ENCODE measurements at places on chromosomes 11 and 22.

DNA sequence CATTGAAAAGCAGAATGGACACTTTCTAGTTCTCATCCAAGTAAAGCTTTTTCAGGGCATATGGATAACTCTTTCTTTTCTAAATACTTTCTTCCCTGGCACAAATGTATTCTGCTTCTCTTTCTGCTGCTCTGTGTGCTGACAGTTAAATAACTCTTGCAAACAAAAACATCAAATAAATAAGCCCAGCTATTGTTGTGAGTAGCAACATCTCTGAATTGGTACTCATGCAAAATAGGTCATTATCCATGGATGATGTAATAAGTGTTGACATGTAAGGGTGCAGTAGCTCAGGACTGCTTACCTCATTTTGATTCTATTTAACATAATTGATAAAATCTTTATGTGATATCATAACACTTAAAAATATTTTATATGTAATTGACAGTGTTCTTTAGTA is 164.3 kb downstream of the MSANTD4 start:
- no peak for ATAC-seq

DNA sequence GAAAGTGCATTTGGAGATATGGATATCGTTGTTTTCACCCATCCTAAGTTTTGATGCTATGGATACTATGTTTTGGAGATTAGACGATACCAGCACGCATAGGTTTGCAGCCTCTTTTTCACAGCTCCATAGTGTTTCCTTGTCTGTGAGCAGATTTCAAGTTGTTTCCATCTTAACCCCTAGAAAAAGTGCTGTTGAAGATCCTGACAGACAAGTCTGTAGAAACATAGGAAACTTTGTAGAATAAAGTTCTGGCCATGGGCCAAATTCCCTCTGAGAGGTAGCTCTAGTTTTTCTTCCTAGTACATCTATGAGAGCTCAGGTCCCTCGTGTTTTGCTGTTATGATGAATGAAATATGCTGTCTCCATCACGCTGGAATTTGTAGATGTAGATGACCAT is 32.4 kb downstream of the ST3GAL4 start:
- no peak for ATAC-seq

DNA sequence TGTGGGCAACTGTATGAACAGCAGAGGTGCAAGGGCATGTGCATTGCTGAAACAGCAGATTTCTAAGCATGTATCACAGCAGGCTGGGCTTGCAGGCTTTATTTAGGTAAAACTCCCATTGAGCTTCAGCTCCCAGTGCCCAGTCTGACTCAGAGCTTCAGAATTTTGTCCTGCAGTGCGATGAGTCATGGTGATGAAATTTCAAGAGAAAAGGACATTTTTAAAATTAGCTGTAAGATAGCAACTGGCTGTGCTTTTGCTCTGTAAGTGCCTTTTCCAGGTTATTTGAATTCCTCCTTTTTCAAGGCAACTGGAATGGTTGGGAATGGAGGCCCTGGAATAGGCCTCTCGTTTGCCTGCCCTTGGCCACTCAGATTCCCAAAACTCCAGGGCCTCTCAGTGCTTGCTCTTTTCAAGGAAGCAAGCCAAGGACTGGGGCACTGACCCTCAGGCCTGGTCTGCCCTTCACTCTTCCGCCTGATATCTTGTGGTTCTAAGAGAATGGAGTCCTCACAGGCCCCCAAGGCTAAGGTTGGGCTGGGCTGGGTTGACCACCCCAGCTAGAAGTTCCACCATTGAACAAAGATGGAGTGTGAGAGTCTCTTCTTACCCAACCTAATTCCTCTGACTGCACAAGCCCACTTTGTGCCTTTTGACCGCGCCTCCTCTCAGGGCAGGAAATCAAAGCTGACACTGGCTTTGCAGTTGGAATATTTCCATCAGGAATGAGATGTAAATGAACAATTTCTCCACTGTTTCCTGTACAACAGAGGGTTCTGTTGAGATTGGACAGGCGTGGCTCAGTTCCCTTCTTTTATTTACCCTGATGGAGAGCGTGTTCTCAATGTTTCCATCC is 59.5 kb upstream of the PRSS23 start:
- peak; percentile 60 for ATAC-seq

DNA sequence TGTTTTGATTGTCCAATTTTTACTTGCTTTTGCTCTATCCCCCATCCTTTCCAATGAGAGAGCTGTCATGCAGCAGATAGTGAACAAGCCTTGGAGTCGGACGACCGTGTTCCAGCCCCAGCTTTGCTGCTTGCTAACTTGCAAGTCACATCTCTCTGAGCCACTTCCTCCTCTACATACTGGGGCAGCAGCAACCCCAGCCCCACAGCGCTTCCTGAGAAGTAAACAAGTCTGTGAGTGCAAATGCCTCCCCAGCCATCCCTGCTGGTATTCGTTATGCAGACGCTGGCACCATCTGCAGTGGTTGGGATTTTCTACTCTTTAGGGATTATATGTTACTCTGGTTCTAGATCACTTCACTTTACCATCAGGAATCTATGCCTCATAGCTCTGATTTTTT is 35.0 kb downstream of the TPBGL start:
- ATAC-seq: no peak

- ATAC-seq: no peak
Measured at GRCh38 chr22:37056246-37056645, 4.7 kb downstream of the KCTD17 start.

DNA sequence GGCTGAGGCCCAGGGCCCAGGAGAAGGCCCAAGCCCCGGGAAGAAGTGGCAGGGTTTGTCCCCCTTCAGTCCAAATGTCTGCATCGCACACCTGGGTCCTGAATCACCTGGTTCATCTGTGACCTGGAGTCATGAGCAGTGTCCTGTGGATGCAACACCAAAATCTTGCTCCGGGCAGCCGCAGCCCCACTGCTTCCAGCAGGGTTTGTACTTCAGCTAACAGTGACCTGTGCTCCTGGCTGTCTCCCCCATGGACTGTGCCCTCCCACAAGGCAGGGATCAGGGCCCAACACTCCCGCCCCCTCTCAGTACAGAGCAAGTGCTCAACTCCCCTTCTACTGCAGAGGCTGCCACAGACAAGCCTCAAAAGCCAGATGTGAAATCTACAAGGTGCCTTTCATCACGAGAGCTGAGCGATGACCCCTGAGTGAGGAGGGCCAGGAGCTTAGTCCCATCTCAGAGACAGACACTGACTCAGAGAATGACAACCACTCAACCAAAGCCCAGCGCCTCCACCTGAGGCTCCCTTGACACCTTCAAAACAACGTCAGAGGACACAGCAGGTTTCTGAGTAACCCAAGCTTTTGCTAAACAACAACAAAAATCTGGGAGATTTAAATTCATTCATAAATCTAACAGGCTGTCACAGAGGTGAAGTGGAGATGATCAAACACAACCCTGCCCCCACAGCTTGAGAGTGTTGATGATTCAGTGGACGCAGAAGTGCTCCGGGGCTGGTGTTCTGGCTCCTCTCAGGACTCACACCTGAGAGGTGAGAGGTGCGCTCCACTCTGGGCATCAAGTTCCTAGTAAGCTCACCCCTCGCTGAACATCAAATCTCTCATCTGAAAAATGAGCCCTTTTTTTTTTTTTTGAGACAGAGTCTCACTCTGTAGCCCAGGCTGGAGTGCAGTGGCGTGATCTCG is 3.4 kb downstream of the KIAA0930 start:
- no peak for ATAC-seq

GRCh38 chr22:28906312-28906711 is 22.9 kb downstream of the ZNRF3 start:
- no peak for ATAC-seq

GRCh38 chr11:114886644-114887265 is 208.4 kb downstream of the NXPE2 start:
- ATAC-seq: no peak

DNA sequence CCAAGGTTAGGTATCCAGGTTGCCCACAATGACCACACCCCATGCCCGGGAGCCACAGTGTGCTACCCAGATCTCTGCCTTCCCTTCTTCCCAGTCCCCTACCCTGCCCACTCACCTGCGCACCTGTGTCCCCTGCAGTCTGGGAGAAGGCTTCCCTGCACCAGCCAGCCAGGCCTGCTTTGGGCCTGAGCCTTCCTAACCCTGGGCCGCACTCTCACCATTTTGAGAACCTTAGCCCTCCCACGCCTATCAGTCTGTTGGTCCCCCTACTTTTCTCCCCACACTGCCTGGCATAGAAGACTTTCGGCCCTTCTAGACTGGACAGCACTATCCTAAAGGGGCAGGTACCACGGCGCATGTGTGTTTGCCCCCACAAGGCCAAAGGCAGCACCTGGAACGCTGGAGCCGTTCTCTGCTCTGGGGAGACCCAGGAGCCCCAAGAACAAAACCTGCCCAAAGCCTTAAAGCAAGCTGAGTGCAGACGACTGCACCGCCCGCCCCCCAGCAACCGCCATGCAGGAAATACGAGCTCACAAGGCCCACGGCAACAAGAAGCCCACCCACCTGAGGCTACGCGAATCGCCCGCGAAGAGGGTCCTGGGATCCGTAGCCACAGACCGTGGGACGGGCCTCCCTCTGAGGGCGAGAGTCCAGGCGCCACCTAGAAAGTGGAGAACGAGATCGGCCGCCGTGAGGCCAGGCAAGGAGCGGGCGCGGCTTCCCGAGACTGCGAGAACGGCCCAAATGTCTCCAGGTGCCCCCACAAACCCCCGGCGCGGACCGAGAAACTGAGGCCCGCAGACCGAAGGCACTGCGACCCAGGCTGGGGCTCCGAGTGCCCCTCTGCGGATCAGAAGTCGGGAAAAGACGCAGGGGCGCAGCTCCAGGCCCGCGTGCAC is 546 bp downstream of the GNB1L start:
- peak; percentile 32 for ATAC-seq

GRCh38 chr22:39707816-39708215 is 137.3 kb downstream of the CACNA1I start:
- no peak for ATAC-seq

- no peak for ATAC-seq
Measured at GRCh38 chr11:71334191-71334590, 81.8 kb upstream of the SHANK2 start.

GRCh38 chr11:128559496-128560103 is 27.8 kb downstream of the ETS1 start:
- no peak for ATAC-seq

- ATAC-seq: peak; percentile 87
Measured at GRCh38 chr22:50599816-50600455, 657 bp upstream of the MAPK8IP2 start.

DNA sequence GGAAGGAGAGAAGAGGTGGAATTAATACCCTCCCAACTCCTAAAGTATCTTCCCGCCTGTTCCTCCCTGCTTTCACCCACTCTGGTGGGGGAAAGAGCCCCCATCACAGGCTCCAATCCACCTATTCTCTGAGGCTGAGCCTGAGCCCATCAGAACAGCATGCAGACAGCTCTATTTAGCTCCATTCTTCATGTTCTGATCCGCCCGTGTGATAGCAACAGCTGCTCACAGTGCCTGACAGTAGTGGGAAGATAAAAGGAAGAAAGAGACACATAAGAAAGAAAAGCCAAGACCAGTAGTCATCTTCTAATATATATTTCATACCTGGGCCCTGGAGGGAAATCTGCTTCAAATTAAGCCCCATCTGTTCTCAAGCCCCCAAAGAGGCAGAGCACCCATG is 80.3 kb upstream of the AKIP1 start:
- ATAC-seq: no peak

DNA sequence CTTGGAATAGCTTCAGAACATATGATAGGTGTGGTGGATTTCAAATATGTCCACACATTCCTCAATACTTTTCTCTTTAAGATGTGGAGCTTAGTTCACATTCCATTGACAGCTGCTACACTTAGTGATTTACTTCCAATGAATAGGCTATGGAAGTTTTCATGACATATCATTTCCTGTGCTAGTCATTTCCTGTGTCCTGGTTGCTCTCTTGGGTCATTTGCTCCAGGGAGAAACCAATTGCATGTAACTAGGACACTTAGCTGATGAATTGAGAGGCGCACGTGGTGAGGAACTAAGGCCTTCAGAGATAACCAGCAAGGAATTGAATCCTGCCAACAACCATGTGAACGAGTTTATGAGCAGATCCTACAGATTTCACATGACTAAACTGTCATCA is 120.9 kb downstream of the SLC17A6 start:
- no peak for ATAC-seq

- no peak for ATAC-seq
Measured at GRCh38 chr22:36544107-36544620, 15.2 kb upstream of the EIF3D start.

DNA sequence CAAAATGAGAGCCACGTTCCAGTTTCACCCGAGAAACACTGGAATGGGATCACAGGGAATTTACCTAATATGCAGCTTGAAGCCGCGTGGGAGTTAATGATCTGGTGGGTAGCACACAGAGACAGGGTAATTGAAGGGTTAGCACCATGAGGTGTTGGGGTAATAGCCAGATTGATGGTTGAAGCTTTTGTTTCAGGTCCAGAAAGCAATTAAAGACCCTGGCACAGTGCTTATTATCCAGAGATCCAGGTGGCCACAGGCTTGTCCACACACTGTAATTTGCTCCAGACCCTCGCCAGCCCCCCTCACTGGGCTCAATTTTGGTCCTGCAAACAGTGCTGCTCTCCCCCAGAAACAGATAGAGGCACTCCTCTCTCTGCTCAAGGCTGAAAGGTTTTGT is 282.5 kb upstream of the ISX start:
- ATAC-seq: no peak

GRCh38 chr11:66617155-66617834 is 865 bp downstream of the RBM14 start:
- ATAC-seq: peak; percentile 53

- no peak for ATAC-seq
Measured at GRCh38 chr11:47378836-47379170, 456 bp upstream of the SPI1 start.
